GM23248 (cell line): ENCODE measurements at places on chromosomes 2 and 18. TPM values are rescaled to one million over a fixed set of nuclear protein-coding genes. Genes with fewer than 3 reads are reported as not detected.

DNA sequence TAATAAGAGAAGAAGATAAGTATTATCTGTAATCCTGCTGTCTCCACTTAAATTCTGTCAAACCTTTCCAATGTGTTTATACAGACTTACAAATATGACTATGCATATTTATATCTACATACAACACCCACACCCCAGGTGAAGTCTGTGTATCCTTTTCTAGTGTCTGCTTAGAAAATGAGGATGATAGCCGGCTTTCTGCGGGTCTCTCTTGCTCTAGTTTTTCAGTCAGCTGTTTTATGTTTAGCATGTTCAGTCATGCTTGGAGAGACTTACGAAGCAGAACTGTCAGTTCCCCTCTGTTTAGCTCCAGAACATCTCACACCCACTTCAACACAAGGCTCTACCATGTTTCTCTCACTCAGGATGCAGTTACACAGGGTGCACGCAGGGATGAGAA lies 137.3 kb upstream of the NFATC1 start:
- no peak for DNase-seq

DNA sequence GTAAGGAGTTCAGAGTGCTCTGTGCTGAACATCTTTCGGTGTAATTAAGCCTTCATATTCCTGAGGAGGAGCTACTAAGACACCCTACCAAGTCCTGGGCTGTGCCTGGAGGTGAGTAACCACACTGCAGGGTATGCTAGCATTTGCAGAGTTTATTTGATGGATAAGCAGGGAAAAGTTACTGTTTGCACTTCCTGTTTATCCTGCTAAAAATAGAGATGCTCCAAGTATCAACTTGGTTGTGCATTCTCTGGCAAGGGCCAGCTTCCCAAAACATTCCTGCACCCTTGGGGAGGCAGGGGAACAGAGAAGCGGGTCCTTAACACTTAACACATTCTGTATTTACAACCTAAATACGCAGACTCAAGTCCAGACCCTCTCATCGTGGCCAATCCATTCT lies 49.8 kb downstream of the PARD6G start:
- DNase-seq, result no peak

DNA sequence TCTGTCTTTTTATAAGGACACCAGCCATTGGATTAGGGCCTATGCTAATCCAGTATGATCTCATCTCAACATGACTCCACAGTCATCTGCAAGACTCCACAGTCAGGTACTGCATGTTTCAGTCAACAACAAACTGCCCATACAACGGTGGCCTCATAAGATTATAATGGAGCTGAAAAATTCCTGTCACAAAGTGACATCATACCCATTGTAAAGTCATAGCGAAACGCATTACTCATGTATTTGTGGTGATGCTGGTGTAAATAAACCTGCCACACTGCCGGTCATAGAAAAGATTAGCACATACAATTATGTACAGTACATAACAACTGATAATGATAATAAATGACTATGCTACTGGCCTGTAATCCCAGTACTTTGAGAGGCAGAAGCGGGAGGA lies 102.2 kb downstream of the TEX51 start:
- no peak for DNase-seq

- DNase-seq, result peak; percentile 67
These were observed 21.2 kb upstream of the SLC14A1 start for GRCh38 chr18:45702708-45703265.

- DNase-seq, result peak; percentile 34
These were observed 29.5 kb upstream of the SMAD7 start for GRCh38 chr18:48979944-48980890.

- peak; percentile 74 for DNase-seq
These were observed 158.0 kb downstream of the LTBP1 start for GRCh38 chr2:33104726-33105125.

DNA sequence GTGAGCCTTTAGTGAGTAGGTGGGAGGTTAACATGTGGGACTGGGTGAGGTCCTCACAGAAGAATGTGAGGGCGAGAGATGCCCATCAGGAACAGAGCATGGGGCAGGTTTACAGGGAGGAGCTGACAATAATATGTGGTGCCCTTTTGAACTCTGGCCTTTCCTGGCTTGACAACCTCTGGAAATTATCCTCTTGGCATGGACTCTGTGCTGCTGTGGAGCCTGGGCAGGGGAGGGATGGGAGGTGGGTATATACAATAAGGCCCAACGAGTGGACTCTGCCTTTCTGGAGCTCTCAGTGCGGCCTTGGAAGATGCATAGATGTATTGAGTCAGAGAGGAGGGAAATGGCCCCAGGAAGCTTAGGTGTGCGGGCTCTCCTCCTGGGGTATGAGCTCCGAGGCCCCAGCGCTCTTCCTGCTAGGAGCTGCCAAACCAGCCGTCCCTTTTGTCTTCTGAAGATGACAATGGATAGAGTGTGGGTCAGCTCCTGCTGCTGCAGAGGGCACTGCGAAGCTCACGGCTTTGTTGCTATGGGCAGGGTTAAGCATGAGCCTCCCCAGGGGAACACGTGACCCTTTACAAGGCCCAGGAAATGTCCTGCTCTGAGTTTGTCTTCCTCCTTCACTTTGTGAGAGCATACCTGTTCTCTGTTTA lies 8.7 kb upstream of the PSD4 start:
- no peak for DNase-seq

NETO1 gene
- total RNA-seq, result not detected in 2 replicates

- peak; percentile 98 for DNase-seq
These were observed 130.6 kb upstream of the HAAO start for GRCh38 chr2:42922790-42923579.

GRCh38 chr2:225764346-225764745 lies 364.8 kb downstream of the NYAP2 start:
- no peak for DNase-seq

DNA sequence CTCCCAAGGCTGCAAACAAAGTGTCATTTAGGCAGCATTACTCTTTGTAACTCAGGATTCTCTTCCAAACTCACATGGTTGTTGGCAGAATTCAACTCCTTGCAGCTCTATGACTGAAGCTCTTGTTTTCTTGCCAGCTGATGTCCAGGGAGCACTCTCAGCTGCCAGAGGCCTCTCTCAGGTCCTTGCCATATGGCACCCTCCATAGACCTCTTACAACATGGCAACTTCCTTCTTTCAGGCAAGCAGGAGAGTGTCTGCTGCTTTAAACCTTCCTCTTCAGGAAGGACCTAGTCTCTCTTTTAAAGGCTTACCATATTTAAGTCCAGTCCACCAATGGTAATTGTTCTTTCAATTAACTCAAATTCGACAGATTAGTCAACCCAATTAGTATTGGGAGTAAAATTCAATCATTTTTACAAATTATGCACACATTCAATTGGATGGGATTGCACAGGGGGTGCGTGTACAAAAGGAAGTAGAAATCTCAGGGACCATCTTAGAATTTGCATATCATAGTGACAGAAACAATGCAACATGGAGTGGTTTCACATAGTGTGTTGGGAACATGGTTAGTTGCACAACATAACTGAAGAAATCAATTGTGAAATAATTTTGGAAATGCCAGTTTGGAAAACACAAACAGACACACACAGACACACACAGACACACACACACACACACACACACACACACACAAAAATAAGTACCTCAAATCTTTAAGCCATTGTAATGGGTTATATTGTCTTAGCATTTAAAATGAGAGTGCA lies 893.5 kb upstream of the ZEB2 start:
- DNase-seq, result no peak

- peak; percentile 63 for DNase-seq
These were observed 91.2 kb upstream of the KLHL29 start for GRCh38 chr2:23293731-23294130.

DNA sequence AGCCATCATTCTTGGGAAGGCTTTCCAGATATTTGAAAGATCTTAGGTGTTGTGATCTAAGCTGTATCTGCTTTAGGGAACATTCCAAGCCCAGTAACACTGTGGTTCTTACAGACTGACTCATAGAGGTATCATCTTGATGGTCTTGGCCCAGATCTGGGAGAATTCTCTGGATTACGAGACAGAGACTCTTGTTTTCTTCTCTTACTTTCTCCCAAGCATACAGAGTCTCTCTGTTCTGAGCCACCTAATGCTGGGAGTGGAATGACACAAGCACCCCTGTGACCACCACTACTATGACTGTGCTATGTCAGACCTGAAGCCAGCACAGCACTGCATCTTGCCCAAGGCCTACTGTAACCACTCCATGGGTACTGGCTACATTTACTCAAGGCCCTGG lies 81.0 kb upstream of the EPAS1 start:
- DNase-seq, result peak; percentile 85

- DNase-seq, result no peak
These were observed 168.1 kb downstream of the KCNE4 start for GRCh38 chr2:223219872-223220657.

ZEB2 gene
- 36.4 and 46.8 TPM in 2 replicates for total RNA-seq

ABCG5 gene
- total RNA-seq, result not detected in 2 replicates

FSHR gene
- total RNA-seq, result not detected in 2 replicates

DNA sequence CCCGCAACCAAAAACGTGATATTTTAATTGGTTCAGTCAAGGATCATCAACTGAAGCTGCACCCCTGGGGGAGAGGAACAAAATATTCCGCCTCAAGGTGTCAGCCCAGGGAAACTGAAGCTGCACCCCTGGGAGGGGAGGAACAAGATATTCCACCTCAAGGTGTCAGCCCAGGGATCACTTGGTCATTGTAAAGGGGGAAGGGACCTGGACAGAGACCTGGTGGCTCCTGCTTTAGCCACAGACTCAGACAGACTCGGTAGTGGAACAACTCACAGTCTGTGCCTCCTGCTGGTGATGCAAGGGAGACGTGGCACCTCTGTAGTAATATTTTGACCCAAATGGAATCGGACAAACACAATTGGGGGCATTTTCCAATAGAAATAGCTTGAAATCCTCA lies 75.1 kb downstream of the GBX2 start:
- no peak for DNase-seq

IL36RN gene
- not detected in 2 replicates for total RNA-seq

DNA sequence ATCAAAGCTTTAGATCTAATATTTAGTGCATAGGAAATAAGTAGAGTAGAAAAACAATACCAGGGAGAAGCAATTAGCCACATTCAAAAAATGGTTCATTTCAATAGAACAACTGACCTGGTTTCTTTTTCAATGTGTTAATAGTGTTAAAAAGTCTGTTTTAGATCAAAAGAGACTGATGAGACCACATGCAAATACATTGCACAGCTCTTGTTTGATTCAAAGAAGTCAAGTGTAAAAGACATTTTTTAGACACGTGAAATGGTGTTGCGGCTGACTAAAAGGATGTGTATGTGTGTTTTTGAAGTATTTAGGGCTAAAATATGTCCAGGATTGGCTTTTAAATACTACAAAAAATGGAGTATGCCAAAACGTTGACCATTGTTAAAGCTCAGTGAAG lies 1.2 kb upstream of the AOX1 start:
- no peak for DNase-seq

GRCh38 chr2:38167968-38168350 lies 92.0 kb upstream of the CYP1B1 start:
- DNase-seq, result no peak

EIF2AK3 gene
- 15.5 and 15.9 TPM in 2 replicates for total RNA-seq

GPR35 gene
- total RNA-seq, result 0.25 TPM in 1 of 2 replicates, not detected in the other

DNA sequence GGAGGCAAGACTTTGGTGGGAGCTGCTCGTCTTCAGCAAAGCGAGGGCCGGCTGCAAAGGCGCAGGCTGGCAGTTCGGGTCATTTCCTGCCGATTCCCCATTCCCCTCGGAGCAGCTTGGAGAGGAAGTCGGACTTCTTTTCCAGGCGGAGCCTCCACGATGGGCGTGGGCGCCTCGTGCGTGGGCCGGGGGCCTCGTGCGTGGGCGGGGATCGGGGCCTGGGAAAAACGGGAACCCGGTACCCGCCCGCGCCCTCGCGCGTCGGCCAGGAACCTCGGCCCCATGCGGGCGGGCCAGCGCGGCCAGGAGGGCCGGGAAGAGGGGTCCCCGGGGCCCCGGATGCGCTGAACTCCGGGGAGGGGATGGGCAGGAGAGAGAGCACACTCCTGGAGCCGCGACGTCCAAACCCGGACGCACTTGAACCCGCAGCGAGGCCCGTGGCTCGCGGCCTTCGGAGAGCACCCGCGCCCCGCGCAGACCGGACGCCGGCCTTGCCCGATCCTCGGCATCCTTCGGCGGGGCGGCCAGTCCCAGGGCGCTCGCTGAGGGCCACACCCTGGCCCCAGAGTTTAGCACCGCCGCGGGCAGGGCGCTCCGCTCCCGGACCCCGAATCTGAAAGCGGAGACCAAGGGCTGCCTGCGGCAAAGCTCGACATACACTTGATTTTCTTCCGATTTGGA lies 368.4 kb downstream of the MTX2 start:
- peak; percentile 86 for DNase-seq

DNA sequence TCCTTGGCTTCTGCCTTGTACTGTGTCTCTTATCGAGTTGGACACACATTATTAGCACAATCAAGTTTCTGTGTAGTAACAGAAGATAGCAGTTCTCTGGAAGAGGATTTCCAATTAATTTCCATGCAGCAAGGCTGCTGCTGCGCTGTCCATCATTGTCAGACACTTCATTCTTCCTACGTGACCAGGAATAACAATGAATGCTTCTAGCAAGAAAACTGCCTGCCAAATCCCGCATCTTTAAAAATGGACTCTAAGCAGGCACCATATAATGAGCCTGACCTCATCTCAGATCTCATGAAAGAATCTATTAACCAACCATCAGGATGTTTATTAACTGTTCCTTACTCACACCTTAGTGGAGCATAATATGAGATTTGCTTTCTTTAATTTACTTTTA lies 1067.7 kb upstream of the FAM98A start:
- DNase-seq, result no peak

GRCh38 chr18:75869162-75869561 lies 441.7 kb upstream of the SMIM21 start:
- no peak for DNase-seq

DNA sequence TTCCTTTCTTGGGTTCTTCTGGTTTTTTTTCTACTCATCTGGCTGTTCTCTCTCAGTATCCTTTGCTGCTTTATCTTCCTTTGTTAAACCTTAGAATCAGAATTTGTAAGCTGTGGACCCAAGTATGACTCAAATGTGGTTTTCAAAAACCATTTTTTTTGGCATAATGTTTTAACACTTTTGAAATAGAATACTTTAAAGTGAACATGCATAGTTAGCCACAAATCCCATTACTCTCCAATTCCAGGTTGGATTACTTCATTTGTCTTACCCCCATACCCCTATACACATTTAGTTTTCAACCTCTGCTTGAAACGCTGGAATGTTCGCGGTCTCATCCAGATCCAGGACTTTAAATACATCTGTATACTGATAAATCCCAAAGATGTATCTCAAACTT lies 29.1 kb downstream of the ALMS1 start:
- peak; percentile 40 for DNase-seq

- peak; percentile 79 for DNase-seq
These were observed at the start of gene DOK6 for GRCh38 chr18:69400253-69400975. DOK6 (plus strand) TSS chr18:69400888.

GRCh38 chr2:226064932-226065570 lies 665.5 kb downstream of the NYAP2 start:
- DNase-seq, result no peak

GRCh38 chr2:89831641-89832498 lies 1140.4 kb downstream of the RPIA start:
- DNase-seq, result no peak

DNA sequence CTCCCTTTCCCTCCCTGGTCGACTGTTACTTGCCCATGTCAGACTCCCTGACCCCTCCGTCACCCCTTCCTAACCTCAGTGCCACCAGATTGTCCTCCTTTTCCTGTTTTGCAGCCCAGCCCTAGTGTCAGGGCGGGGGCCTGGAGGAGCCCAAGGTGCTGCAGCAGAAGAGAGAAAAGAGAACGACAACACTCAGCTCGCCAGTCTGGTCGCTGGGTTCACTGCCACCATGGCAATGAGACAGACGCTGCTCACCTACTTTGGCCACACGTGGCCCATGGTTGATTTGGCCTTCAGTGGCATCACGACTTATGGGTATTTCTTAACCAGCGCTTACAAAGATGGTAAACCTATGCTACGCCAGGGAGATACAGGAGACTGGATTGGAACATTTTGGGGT lies 108.4 kb upstream of the RMDN2 start:
- no peak for DNase-seq

GRCh38 chr2:156695020-156695419 lies 258.8 kb downstream of the GPD2 start:
- DNase-seq, result no peak
